ENCODE measurements at places on chromosomes 12 and 14.

DNA sequence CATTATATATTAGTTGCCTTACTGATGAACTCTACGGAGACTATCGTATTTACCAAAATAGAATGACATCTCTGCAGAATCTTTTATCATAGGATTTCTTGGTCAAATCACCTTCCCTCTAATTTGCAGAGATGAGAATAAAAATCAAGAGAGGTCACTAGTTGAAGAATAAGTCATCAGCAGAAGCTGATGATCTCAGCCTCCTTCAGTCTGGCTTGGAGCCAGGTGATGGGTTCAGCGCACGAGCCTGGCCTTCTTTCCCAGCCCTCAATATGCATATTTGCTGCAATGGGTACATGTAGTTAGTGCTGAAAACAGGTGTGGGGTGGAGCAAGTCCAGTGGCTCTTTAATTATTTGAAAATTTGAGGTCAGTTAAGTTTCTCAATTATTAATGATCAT lies 19.2 kb upstream of the EMP1 start:
- DNase-seq = no peak

DNA sequence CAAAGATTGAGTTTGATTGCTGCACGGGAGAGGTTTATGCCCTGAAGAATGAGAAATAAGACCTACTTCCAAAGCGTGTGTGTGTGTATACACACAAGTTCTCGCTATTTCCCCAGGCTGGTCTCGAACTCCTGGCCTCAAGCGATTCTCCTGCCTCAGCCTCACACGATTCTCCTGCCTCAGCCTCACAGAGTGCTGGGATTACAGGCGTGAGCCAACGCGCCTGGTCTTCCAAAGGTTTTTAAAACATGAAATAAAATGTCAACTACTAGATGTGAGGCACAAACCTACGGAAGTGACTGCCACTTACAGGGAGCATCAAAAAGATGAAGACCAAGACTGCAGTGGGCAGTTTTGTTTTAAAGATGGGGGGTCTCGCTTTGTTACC lies 622 bp upstream of the WASHC3 start:
- no peak for DNase-seq

GRCh38 chr12:70605976-70606375 lies 31.3 kb downstream of the PTPRB start:
- no peak for DNase-seq

DNA sequence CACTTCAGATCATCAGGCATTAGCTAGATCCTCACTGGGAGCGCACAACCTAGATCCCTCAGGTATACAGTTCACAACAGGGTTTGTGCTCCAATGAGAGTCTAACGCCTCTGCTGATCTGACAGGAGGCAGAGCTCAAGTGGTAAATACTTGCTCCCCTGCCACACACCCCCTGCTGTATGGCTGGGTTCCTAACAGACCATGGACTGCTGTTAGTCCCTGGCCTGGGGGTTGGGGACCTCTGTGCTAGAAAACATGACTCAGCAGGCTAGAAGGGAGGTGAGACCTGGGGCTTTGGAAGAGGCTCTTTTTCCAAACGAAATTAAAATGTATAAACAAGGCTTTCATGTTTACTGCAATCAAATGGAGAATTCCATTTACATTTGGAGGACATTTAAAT lies 691.1 kb downstream of the FLRT2 start:
- no peak for DNase-seq

DNA sequence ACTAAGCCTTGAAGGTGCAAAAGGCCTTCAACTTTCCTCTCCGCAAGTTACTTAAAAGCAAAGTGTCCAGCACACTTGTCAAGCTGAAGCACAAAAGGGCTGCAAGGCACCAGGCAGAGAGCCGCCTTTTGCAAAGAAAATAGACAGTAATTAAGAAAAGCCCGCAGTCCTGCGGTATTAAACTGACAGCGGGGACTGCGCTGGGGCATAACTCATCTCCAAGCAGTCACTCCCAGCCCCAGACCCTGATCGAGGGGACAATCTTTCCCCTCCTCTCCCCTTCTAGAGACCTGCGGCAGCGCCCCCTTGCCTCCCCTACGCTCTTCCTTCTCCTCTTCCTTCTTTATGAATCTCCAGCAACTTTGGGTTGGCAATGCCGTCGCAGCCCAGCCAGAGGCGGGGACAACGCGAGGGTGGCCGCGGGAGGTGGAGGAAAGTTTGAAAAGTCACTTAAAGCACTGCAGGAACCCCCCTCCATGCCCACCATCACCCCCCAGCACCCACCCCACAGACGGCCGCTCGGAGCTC lies 200.9 kb upstream of the CAND1 start:
- DNase-seq = no peak

GRCh38 chr12:12270226-12270625 lies 3.4 kb upstream of the LRP6 start:
- no peak for DNase-seq

GRCh38 chr14:63296060-63296563 lies 22.6 kb downstream of the GPHB5 start:
- no peak for DNase-seq

GRCh38 chr14:99401621-99402284 lies 78.9 kb downstream of the SETD3 start:
- DNase-seq = no peak

GRCh38 chr14:69392481-69392880 lies 5.6 kb downstream of the ERH start:
- DNase-seq = no peak

DNA sequence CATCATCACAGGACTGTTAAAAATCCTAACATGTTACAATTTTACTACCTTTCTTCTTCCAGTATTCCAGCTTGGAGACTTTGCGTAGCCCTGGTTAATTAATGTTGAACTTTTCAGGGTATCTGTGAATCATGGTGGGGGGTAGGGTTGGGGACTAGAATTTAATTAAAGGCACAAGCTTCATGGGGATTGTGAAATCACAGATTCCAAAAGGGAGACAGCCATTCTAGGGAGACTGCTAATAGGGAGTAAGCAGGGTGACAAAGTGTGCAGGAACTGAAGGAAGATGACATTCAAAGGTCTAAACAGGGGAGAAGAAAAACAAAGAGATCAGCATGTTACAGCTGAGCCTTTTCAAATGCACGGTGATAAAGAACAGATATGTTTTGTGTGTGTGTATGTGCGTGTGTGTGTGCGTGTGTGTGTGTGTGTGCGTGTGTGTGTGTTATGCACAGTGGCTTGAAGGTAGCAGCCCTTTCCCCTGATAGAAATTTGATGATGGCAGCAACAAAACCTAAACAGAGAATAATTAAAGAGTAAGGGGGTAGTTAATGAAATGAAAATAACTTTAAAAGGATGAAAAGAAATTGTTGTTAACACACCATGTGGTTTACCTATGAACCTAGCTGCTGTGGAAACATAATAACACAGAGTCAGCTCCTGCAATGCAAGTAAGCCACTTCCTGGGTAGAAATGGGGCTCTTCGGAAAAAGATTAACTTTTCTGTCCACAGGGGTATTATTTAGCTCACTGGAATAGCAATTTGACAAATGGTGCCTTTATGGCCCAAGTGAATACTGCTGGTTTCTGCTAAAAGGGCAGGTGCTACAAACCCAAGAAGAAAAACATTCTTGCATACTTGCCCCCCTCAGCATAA lies 581.7 kb downstream of the DIO2 start:
- DNase-seq = no peak

- no peak for DNase-seq
These were observed 130.6 kb upstream of the MDM1 start for GRCh38 chr12:68462803-68463202.

DNA sequence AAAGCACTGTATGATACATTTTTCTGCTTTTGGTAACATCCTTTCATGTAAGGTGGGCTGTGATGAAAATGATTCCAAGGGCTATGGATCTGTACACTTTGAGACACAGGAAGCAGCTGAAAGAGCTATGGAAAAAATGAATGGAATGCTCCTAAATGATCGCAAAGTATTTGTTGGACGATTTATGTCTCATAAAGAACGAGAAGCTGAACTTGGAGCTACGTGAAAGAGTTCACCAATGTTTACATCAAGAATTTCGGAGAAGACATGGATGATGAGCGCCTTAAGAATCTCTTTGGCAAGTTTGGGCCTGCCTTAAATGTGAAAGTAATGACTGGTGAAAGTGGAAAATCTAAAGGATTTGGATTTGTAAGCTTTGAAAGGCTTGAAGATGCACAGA lies 22.1 kb upstream of the SRGAP1 start:
- no peak for DNase-seq

DNA sequence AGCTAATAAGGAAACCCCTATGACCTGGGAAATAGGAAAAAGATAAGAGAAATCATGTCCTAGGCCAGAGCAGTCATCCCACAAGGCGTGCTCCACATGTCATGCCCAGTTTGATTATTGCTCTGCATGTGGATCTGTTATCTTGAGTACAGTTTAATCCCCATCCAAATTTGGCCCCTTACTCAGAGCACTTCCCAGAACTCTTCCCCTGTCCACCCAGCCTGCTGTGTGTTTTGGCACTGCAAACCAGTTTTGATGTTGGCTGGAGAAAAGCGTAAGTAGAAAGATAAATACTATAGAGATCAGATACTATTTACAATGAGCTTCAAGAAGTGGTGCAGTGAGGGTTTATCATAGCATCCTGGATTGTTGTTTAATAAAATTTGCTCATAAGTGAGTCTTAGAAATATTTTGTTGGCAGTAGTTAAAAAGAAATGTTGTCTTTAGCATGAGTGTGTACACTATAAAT lies 83.8 kb downstream of the PTPRB start:
- DNase-seq = no peak

DNA sequence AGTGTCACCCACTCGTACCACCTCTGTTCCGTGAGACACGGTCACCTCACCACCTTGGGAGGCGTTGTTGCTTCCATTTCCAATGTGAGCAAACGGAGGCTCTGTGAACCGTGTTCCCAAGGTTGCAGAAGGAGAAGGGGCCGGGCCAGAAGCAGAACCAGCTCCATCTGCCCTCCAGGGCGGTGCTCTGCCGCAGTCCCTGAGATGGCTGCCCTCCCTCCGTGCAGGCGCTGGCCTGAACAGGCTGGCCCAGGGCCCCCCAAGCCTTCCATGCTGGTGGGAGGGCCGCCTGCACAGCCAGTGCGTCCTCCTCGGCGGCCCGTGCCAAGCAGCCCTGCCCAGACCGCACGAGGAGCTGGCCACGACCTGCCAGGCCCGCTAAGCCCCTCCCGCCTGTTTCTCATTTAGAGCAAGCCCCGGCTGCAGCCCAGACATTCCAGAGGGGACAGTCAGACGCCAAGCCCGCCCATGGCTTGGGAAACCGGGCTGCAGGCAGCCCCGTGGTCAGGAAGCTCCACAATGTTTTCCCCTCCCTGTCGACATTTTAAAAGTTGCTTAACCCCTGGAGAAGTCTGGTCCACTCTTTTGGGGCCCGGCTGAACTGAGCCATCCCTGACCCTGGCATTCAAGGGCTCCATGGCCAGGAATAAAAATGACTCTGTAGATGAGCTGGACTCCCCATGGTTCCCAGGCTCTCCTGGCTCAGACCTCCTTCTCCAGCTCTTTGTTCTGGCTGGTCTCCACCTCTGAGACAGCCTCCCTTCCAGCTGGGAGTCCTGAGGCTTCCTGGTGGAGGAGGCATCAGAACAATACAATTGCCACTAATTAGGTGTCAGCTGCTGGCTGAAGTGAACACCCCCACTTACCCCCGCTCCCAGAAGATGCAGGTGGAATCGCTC lies 236.0 kb downstream of the BCL11B start:
- DNase-seq = no peak
